ENCODE measurements at places on chromosomes 5 and 9.

- DNase-seq, result no peak
Observed at GRCh38 chr5:98909363-98909762, 19.4 kb downstream of the CHD1 start.

DNA sequence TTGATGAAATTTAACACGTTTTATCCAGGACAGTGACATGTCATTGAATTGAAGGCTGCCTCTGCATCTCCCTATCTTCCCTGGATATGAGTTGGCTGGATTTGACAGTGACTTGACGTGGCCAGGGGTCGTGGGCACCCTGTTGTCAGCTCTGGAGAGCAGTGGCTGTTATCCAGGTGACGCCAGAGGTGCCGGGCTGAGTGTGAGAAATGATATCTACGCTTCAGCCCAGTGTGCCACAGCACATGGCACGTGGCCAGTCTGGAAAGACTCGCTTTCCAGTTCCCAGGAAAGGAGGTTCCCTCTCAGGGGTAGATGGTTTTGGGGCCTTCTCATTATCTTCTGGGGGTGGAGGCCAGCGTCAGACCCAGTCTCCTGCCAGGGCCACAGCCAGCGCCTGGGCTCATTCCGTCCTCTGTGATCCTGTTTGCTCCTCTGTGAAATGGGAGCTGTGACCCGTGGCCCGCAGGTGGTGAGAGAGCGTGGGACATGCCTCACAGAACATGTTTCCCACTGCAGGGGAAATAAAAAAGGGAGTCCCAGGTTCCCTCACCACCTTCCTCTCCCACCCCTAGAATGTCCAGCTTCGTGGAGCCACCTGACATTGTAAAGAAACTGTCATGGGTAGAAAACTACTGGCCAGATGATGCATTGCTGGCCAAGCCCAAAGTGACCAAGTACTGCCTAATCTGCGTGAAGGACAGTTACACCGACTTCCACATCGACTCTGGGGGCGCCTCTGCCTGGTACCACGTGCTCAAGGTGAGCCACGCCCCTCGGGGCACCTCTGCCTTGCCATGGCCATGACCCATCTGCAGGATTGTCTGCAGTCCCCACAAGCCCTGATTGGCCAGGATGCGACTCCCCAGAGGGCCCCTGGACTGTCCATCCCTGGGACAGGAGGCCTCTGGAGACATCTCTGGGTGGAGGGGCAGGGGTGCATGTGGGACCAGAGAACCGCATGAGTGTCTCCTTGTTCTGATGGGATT is 76.5 kb downstream of the PHF2 start:
- DNase-seq, result no peak

DNA sequence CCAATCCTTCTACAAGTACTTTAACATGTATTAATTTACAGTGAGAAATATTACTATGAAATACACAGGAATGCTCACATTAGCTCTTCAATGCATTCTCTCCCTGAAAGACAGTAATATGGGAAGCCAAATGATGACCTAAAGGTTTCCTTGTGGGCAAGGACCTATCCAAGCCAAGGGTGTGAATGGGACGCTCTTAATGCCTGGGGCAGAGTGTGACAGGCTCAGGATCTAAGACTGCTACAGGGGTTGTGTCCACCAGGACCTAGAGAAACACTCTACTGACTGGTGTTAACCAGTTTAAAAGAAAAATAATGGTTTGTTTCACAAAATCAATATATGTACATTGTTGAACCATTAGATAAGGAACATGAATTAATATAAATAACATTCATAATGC is 158.7 kb downstream of the FGF1 start:
- DNase-seq, result no peak

- no peak for DNase-seq
Observed at GRCh38 chr5:146490089-146490843, 25.7 kb downstream of the GPR151 start.

- DNase-seq, result no peak
Observed at GRCh38 chr9:111162026-111162425, 123.8 kb upstream of the LPAR1 start.
